ENCODE measurements at places on chromosomes 7 and 10. TPM values are rescaled to one million over a fixed set of nuclear protein-coding genes. Genes with fewer than 3 reads are reported as not detected.

STK31 gene
- 3.2 TPM for total RNA-seq

PRPS1L1 gene
- total RNA-seq: not detected

FAM131B gene
- 78.4 TPM for total RNA-seq

PRSS37 gene
- not detected for total RNA-seq

PNLIP gene
- total RNA-seq: not detected

BICC1 gene
- 5.8 TPM for total RNA-seq

MEOX2 gene
- total RNA-seq: 0.23 TPM

RAB18 gene
- 149 TPM for total RNA-seq

SPDYE6 gene
- not detected for total RNA-seq

All from diencephalon (tissue), 1 donor.